ENCODE measurements at places on chromosomes 1 and 21.

DNA sequence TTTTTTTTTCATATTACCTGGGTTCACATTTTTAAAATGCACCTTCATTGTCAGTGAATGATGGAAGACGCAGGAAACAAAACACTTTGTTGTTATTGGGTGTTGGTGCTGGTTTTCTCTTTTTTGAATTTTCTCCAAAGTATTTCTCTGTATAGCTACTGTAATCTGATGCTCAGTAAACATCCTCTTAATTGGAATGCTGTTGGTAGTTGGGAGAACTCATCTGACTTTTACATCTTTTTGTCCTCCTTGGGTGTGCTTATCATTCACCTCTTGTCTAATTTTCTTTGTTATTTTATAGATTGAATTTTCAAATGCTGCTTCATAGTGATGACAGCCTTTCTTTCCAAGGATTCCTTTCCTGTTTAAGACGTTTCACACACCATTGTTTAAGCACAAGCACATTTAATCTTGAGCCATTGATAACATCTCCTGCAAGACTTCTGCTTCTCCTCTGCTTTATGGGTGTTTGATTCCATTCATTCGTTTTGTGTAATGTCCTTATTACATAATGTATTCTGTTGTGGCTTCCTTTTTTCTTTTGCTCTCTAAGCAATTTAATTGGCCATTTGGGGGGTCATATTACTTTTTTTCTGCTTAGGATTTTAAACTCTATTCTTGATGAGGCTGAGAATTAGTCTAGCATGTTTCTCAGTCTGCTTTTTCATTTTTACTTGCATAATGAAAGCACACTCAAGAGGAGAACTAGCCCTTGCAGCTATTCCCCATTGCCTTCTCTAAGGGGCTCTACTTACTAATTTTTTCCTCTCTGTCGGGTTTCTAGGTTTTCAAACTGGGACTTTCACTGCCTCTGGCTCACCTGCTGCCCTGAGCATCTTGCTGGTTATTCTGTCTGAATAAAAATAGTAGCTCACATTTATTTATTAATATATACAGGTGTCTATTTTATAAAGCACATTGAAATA, 42.0 kb upstream of the CD34 start:
- DNase-seq: no peak

- no peak for DNase-seq
Measured at GRCh38 chr1:160779626-160780397, 16.2 kb upstream of the LY9 start.

GRCh38 chr1:239308701-239309333, 77.6 kb upstream of the CHRM3 start:
- DNase-seq: no peak

- no peak for DNase-seq
Measured at GRCh38 chr21:39661121-39661520, 48.4 kb downstream of the B3GALT5 start.

DNA sequence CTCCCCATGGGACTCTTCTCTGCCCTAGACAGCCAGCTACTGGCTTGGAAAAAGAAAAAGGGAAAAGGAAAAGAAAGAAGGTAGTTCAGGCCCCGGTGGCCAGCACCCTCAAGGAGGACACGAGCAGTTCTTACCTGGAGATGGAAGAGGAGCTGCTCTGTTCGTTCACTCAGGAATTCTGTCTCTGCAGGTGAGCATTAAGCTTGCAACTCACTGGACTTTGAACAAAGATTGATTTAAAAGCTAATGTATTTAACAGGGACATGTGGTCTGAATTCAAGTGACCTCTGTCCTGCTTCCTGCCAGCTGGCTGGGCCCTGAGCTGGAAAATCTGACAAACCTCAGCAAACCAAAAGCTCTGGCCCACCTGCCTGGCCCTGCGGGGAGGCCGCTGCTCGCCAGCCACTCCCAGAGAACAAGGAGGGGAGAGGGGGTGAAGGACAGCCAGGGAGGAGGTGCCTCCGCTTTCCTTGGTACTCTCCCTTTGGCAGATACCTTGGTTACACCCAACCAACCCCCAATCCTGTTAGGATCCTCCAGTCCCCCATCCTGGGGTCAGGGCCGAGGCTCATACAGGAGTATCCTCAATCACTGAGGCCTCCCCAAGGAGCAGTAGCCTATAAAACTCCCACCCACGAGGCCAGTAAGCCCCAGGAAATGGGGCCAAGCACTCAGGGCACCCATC, at the start of gene PDZK1:
TSS of gene PDZK1 (minus strand) at position 186 of the 685 bp plus-strand sequence. CDS start 19,347 bp downstream, outside the sequence.
- DNase-seq: no peak

DNA sequence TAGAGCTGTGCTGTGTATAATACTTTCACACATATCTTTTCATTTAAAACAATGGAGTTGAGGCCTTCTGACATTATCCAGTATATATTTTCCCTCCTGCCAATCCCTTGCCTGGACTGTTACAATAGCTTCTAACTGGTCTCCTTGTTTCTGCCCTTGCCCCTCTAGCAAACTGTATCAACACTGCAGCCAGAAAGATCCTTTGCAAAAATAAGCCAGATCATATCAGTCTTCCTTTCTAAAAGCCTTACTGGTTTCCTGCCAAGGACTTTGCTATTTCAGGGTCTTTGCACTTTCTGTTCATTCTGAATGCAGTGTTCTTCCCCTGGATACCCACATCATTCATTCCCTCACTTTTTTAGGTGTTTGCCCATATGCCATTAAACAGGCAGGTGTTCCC, 370.1 kb downstream of the PTBP2 start:
- DNase-seq: no peak

DNA sequence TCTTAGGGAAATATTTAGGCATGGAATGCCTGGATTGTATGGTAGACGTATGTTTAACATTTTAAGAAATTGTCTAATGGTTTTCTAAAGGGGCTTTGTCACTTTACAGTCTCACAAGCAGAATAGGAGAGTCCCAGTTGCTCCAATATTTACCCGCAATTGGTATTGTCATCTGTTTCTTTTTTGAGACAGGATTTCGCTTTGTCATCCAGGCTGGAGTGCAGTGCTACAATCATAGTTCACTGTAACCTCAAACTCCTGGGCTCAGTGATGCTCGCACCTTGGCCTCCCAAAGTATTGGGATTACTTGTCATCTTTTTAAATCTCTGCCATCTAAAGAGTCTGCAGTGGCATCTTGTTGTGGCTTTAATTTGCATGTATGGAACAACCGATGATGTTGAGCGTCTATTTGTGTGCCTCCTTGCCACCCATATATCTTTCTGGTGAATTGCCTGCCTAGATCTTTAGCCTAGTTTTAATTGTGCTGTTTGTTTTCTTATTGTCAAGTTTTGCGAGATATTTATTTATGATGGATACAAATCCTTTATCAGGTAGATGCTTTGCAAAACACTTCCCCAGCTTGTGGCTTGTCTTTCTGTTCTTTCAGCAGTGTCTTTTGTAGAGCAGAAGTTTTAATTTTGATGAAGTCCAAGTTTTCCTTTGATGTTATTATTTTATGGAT, 32.0 kb upstream of the EDARADD start:
- no peak for DNase-seq

DNA sequence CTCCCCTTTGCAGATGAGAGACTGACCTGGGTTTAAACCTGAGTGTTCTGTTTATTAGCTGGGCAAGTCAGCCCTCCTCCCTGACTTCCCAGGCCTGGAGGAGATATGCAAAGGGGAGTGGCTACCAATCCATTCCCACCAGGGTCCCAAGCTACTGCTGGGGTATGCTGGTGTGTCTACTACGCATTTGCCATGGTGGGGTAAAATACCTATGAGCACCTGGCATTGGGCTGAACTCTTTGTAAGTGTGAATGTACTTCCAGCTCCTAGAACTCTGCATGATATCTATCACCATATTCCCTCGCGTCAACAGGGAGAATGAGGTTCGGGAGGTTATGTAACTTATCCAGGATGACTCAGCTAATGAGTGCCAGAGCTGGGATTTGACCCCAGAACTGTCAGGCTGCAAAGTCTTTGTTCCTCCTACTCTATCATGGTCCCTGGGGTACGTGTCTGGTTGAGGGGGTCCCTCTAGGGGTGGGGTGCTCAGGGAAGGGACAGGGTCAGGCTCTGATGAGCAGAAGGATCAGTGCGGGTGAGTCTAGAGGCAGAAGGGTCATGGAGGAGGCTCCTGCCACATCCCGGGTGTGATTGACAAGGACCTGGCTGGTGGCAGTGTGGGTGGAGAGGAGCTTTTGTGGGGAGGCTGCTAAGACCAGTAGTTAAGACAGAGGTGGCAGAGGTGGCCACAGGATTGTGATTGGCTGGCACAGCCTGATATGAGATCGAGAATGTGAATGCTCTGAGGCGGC, 16.7 kb downstream of the AMPD2 start:
- DNase-seq: no peak

- no peak for DNase-seq
Measured at GRCh38 chr1:116842654-116843053, 67.1 kb upstream of the PTGFRN start.

- DNase-seq: no peak
Measured at GRCh38 chr1:225435487-225435886, 7.6 kb upstream of the LBR start.

GRCh38 chr21:30245061-30245460, 29.2 kb upstream of the CLDN8 start:
- DNase-seq: no peak

- DNase-seq: no peak
Measured at GRCh38 chr21:45538381-45539045, 3.7 kb downstream of the SLC19A1 start.

GRCh38 chr1:169318536-169319244, 48.9 kb downstream of the NME7 start:
- DNase-seq: no peak

GRCh38 chr1:208243527-208243966, 637 bp downstream of the PLXNA2 start:
- DNase-seq: peak; percentile 13

- peak; percentile 9 for DNase-seq
Measured at GRCh38 chr1:243421784-243422183, 165.9 kb downstream of the SDCCAG8 start.

GRCh38 chr21:20882462-20883407, 115.5 kb upstream of the NCAM2 start:
- no peak for DNase-seq

GRCh38 chr1:16009030-16009460, 5.0 kb downstream of the SRARP start:
- DNase-seq: peak; percentile 51

- DNase-seq: no peak
Measured at GRCh38 chr1:246001837-246002230, 505.2 kb downstream of the SMYD3 start.

GRCh38 chr1:76901158-76901767, 34.0 kb downstream of the ST6GALNAC5 start:
- no peak for DNase-seq

- no peak for DNase-seq
Measured at GRCh38 chr1:101141376-101141775, 95.4 kb upstream of the S1PR1 start.

GRCh38 chr1:47215713-47216112, 16.3 kb downstream of the TAL1 start:
- DNase-seq: no peak

- DNase-seq: no peak
Measured at GRCh38 chr1:38088366-38088765, 41.8 kb upstream of the POU3F1 start.

GRCh38 chr1:110466646-110467280, 15.8 kb downstream of the PROK1 start:
- DNase-seq: no peak

GRCh38 chr1:1614954-1615255, 395 bp upstream of the MIB2 start:
- no peak for DNase-seq

- DNase-seq: no peak
Measured at GRCh38 chr1:201791051-201791778, 37.7 kb upstream of the IPO9 start.
